Activated naive CD4-positive, alpha-beta T cell treated with anti-CD3 and anti-CD28 coated beads, Interleukin-2, amount 50 U/mL, for 16 hours (primary cell): ENCODE measurements at places on chromosomes 7 and 10.

GRCh38 chr10:58757352-58758065 lies 244.8 kb downstream of the BICC1 start:
- DNase-seq: no peak

- no peak for DNase-seq
These were observed 643 bp downstream of the SMO start for GRCh38 chr7:129188892-129189660.

DNA sequence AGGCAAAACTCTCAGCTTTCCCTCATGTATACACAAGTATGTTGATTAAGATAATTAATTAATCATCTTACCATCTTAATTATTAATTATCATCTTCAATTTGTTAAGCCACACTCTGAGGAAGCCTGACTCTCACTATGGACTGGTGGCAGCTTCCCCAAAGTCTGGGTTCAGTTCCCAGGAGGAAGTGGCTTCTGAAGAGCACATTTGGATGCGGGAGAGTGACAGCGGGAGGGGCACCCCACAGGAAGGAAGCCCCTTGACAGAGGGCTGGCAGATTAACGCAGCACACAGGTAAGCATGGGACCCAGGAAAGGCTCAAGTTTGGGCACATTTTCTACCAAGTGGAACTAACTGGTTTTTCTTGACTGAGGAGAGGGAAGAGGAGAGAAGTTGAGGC lies 13.4 kb upstream of the SLIT1 start:
- no peak for DNase-seq

DNA sequence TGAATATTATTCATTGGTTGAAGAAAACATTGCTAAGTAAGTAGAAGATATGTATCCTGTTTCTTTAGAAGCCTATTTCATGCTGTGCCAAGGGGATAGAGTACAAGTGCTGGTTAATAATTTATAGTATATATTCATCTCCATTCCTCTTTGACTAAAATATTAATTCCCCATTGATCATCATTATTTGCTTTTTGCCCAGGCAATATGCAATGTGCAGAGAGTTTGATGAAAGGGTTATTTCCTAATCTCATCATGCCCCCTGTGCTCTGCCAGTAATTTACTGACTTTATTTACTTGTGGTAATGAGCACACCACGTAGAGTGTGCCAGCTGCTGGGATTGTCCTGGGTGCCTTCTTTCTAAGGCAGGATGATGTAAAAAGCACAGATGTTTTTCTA lies 180.9 kb downstream of the REEP3 start:
- no peak for DNase-seq

DNA sequence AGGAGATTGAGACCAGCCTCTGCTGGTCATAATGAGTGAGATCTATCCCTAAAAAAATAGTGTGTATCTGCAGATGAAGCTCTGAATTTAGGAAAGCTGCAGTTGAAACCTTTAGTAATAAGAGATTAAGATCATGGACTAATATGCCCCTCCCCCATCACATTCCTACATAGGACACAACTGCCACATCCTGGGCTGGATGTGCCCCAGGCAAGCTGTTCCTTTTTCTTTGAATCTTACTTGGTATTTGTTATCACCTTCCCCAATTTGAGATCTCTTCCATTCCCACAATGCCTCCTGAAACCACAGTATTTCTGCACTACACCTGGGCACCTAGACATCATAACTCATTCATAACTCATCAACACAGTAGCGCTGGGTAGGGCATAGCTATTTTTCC lies 74.1 kb downstream of the DOCK1 start:
- no peak for DNase-seq

- no peak for DNase-seq
These were observed 488.8 kb upstream of the ZMIZ1 start for GRCh38 chr10:78579995-78580394.

DNA sequence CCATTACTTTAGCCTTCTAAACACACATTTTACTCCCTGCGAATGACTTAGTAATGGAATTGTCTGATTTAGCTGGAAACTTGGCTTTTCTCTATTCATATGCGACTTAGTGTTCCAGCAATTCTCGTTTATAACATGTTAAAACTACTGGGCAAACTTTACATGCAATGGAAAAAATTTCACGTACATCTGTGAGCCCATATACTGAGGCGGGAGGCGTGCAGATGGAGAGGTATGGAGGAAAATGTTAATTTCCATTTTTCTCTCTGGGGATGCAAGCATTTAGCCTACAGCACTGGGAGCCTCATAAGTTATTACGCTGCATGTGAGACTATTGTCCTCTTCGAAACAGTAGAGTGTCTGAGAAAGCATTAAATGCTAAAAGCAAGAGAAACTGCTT lies 591.5 kb upstream of the ANKRD30A start:
- no peak for DNase-seq

- no peak for DNase-seq
These were observed 394.4 kb upstream of the NPVF start for GRCh38 chr7:25622695-25623094.

DNA sequence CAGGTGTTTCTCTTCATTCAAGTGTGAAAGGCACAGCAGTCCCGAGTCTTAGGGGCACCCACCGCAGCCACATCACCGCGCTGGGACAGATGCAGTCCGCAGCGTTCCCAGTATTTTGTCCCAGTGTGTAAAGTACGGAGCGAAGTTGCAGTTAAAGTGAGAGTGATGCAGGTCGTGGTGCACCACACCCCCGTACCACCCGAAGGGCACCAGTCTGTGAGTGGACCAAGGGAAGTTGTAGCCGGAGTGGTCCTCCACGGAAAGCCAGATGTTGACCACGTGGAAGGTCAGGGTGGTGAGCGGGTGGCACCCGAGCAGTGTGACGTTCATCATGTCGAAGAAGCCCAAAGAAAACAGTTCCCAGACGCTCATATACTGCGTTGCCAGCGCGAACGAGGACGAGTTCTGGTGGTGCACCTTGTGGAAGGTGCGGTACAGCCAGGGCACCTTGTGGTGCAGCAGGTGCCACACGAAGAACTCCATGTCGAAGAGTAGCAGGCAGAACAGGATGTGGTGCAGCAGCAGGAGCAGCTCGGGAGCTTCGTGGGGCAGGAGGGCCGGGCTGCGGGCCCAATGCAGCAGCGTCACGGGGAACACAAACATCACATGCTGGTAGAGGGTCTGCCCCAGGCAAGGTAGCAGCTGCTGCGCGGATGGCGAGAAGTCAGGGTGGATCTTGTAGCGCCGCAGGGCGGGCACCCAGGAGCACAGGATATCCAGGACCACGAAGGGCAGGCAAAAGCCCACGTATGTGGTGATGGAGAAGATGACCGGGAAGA lies 526 bp downstream of the CH25H start:
- peak; percentile 29 for DNase-seq

DNA sequence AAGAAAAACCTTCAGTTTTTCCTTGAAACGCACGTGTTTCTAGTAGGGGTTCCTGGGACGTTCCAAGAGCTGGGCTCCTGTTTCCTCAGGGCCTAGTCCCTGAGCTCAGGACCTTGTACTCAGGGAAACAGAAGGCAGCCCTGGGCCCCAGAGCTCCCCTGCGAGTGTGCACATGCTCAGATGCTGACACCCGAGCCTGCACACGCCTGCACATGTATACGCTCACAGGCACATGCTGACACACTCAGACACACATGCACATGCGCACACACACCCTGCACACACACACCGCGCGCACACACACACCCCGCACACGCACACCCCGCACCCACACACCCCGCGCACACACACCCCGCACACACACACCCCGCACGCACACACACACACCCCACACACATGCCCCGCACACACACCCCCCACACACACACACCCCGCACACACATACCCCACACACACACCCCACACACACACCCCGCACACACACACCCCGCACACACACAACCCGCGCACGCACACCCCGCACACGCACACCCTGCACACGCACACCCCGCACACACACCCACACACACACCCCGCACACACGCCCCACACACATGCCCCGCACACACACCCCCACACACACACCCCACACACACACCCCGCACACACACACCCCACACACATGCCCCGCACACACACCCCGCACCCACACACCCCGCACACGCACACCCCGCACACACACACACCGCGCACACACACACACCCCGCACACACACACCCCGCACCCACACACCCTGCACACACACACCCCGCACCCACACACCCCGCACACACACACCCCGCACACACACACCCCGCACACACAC lies 52.2 kb downstream of the CALML3 start:
- no peak for DNase-seq

GRCh38 chr7:80675090-80675489 lies 36.6 kb downstream of the CD36 start:
- DNase-seq: no peak

DNA sequence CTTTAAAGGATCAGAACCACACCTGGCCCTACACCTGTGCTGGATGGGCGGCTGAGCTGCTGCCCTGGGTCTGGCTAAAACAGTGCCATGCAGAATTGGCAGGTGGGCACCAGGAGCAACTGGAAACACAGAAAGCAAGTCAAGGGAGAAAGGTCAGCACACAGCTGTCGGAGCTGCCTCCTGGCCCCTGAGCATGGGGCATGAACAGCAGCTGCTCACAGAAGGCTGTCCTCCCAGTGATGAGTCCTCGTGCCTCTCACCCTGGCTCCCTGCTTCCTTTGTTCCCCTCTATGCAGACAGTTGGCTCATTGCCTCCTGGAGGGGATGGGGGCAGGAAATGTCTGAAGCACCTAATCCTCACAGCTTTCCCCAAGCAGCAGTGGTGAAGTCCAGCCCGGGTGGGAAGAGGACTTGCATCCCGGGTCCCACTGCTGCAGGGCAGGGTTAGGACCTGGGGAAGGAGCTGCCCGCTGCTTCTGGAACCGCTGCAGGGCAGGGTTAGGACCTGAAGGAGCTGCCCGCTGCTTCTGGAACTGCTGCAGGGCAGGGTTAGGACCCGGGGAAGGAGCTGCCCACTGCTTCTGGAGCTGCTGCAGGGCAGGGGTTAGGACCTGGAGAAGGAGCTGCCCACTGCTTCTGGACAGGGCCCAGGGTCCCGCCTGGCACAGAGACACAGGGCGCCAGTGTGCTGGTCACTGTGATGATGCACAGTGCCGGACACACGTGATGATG lies 37.3 kb downstream of the VIPR2 start:
- no peak for DNase-seq

DNA sequence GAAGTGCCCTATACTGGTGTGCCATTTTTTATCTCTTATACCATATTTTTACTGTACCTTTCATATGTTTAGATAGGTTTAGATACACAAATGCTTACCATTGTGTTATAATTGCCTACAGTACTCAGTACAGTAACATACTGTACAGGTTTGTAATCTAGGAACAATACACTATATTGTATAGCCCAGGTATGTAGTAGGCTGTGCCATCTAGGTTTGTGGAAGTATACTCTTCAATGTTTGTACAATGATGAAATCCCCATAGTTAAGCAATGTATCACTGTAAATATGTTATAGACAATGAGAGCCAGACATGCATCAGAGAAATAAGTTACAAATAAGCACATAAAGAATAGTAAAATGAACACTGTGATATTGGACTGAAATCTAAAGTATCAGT lies 109.1 kb downstream of the IQUB start:
- DNase-seq: no peak

DNA sequence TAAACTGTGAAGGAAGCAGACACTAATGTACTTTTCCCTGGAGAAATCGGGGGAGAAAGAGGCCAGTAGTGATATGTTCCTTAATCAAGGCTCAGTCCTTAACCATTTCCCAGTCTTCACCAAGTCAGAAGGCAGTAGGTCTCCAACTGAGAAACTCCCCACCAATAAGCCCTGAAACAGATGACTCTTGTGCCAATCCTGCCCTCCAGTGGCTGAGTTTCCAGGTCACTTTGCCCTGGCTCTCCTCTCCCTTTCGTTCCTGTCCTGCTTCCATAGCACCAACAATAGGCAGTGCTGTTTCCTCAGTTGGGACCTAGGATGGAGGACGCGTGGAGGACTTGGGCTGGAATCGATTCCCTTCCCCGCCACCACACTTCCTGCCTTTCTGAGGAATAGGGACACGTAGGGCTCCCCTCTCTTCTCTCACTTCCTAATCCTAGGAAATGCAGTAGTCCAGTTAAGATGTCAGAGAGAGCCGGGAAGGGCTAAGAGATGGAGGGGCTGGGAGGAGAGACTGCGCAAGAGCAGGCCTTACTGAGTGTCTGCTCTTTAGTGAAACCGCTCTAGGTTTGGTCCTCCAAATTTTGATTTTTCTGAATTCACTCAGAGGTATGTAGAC lies 23.4 kb downstream of the ATOH7 start:
- no peak for DNase-seq

DNA sequence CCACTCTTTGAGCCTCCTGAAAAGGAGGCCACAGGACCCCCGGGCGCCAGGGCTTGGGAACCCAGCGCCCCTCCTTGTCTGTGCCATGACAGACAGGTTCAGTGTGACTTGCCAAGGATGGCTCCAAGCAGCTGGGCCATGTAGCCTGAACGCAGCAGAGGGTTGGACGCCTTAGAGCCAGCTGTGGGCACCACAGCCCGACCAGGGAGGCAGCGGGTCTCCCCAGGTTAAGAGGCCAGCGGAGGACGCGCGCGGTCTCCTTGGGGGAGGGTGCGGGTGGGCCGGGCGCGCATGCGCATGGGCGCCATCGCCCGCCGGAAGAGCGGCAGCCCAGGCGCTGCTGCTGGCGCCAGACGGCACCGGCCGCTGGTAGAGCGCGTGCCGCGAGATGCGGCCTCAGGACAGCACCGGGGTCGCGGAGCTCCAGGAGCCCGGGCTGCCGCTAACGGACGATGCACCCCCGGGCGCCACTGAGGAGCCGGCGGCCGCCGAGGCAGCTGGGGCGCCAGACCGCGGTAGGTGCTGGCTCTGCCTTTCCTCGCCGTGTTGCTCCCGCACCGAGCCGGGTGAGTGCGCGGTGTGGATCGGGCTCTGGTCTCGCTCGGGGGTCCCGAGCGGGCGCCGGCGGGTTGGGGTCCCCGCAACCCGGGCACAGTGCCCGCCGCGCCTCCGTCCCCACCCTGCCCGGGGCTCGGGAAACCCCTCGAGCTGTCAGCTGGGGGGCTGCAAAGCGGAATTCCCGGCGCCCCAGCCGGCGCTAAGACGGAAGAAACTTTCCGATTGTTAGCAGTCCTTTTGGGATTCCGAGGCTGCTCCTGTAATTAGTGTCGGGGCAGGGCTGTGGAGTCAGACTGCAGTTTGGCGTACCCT lies at the start of gene SLC35G1:
TSS of gene SLC35G1 (plus strand) at position 333 of the 870 bp plus-strand sequence. CDS start at position 389, 56 bp downstream.
- DNase-seq: peak; percentile 74

DNA sequence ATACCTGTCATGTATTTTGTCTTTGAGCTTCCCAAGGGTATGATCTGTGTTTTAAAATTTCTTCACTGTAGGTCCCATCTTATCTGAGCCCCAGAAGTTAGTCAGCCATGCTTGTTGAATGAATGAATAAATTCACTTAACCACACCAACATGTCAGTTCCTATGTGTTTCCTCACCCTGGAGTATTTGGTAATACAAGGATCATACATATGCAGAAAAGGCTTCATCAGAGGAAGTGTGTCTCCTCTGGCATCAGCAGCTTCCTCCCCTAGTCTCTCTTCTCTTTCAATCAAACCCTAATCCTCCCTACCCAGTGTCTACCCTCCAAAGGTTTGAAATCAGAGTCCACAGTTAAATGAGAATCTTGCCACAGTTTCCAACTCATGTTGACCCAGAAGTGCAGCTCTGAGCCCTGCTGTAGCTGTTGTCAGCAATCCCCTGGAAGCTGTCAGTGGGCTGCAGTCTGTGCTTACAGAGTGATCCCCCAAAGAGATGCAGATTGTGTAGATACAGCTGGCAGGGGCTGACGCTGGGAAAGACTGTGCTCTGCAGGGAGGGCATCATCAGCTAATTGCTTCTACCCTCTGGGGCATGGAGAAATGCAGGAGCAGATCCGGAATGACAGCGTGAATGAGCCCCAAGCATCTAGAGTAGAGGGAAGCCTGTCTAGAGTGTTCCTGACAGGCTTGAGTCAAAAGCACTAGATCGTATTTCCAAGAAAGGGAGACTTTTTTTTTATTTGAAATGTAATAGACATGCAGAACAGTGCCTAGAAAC lies 105.0 kb upstream of the WDR11 start:
- no peak for DNase-seq
